ENCODE measurements at places on chromosomes 5 and 9. TPM values are rescaled to one million over a fixed set of nuclear protein-coding genes. Genes with fewer than 3 reads are reported as not detected.

DNA sequence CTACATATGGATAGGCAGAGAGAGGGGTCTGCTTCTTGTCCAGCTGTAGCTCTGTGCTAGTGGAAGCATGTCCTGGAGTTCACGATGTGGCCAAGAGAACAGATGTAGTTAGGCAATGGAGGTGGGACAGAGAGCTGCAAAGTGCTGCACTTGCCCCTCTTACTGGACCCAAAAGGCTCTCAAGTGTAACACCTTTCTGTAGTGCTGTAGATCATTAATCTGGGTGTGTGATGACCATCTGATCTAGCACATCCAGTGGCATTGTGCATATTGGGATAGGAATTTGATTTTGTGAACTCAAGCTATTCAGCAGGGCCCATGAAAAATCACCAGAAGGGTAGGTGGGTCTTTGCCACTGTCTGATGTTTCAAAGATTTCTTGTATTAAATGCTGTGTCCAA, 151.4 kb downstream of the KDM4C start:
- no peak for DNase-seq

- no peak for DNase-seq
Measured at GRCh38 chr5:54443270-54443669, 12.2 kb upstream of the HSPB3 start.

GRCh38 chr9:97889941-97890887, 32.1 kb downstream of the TRMO start:
- no peak for DNase-seq

DNA sequence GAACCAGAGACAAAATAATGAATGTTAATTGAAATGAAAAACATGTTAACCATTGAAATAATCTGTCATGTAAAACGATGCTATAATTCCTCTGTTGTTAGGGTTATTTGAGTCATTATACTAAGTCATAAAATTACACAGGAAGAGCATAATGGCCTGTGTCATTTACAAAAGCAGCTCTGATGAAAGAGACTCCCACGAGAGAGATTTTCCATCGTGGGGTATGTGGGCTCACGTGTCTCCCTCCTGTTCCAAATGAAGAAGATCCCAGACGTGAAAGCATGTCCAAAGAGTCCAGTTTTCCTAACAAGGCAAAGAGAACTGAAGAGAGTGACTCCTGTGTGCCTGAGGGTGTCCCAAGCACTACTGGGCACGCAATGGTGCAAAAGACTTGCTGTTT, 379.8 kb downstream of the SPOCK1 start:
- DNase-seq: no peak

DNA sequence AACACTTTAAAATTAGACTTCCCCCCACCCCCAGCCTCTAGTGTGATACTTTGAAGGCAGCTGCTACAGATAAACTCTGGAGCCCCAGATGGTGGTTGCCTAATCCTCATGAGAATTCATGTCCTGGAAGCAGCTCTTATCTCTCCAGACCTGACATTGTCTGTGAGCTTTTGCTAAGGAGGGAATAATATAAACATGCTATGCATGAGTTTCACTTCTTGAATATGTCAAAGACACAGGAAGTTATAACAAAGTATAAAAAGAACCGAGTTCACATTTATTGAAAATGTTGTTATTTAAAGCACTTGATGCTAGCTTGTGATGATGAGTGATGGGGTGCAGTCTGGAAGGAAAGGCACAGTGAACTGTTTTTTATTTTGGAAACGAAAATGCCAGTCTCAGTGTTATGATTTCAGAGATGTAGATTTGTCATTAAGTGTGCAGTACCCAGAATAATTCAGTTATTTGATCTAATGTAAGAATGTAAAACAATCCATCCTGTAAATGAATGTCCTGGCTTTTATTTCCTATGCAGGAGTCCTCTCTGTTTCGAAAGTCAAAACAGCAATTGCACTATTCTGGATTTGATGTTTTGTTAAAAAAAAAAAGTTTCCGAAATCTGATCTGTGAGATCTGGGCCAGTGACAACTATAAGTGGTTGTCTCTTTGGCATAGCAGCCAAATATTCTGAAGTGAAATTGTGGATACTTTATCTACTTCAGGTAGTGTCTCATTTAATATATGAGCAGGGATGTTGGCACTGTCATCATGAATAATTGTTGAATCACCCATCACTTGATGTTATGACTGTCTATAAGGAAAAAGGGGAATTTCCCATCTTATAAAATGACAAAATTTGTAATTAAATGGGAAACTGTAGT, 77.0 kb downstream of the ZCCHC7 start:
- no peak for DNase-seq

DNA sequence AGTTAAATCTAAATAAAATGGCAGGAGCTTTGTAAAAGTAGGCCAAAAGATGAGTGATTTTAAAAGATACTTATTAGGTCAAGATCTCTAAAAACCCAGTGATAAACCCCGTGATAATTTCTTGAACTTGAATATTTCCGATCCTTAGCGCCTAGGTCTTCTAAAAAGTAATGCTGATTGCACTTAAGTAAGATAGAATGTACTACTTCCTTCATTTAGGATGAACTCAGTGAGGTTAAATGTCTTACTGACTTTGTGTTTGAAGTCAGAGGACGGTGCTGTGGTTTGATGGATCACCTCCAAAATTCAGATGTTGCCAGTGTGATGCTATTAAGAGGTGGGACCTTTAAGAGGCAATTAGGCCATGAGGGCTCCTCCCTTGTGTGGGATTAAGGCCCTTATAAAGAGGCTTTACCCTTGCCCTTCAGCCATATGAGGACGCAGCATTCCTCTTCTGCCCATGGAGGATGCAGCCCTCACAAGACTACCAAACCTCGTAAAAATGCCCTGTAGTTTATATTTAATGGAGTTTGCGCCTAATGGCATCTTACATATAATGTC, 130.1 kb downstream of the TRIO start:
- no peak for DNase-seq

DNA sequence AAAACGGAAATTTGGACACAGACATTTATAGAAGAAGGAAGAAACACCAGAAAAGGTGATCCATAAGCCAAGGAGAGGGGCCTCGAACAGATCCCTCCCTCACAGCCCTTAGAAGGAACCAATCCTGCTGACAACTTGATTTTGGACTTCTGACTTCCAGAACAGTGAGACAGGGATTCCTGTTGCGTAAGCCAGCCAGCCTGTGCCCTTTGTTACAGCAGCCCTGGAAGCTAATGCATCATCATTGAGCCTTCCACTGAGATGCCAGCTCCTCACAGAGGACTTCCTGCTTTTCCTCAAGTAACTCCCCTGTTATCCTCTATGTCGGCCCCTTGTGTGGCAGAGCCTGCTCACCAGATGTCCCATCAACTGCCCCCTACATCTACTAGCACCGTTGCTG, 94.1 kb downstream of the JMY start:
- DNase-seq: no peak

GRCh38 chr5:158837908-158838307, 261.8 kb downstream of the EBF1 start:
- no peak for DNase-seq

The RGS7BP gene
- total RNA-seq: 11.7 TPM

The DMRT3 gene
- not detected for total RNA-seq

The BTNL9 gene
- total RNA-seq: 22.6 TPM
